ENCODE measurements at places on chromosomes 11 and 22. TPM values are rescaled to one million over a fixed set of nuclear protein-coding genes. Genes with fewer than 3 reads are reported as not detected.

RBMXL2 gene
- polyA plus RNA-seq = not detected

RASSF7 gene
- polyA plus RNA-seq = 122 TPM

CARD18 gene
- polyA plus RNA-seq = not detected

APOBEC3C gene
- polyA plus RNA-seq = 12.0 TPM

MLC1 gene
- not detected for polyA plus RNA-seq

BIRC3 gene
- 84.8 TPM for polyA plus RNA-seq

UEVLD gene
- polyA plus RNA-seq = 29.1 TPM

NCAM1 gene
- polyA plus RNA-seq = 9.7 TPM

TUG1 gene
- polyA plus RNA-seq = 10.8 TPM

LYVE1 gene
- 22.7 TPM for polyA plus RNA-seq

TRIM51 gene
- not detected for polyA plus RNA-seq

TMEM191B gene
- polyA plus RNA-seq = 2.4 TPM

BTG4 gene
- not detected for polyA plus RNA-seq

SAA1 gene
- 250 TPM for polyA plus RNA-seq

FAM83F gene
- 19.5 TPM for polyA plus RNA-seq

C11orf16 gene
- polyA plus RNA-seq = not detected

C22orf15 gene
- 0.45 TPM for polyA plus RNA-seq

TMEM151A gene
- polyA plus RNA-seq = not detected

All from sigmoid colon (tissue), 7 donors.